ENCODE measurements at places on chromosomes 4 and X. TPM values are rescaled to one million over a fixed set of nuclear protein-coding genes. Genes with fewer than 3 reads are reported as not detected.
A peak's percentile ranks its signal among the peaks of the same experiment; 100 is the strongest.

DNA sequence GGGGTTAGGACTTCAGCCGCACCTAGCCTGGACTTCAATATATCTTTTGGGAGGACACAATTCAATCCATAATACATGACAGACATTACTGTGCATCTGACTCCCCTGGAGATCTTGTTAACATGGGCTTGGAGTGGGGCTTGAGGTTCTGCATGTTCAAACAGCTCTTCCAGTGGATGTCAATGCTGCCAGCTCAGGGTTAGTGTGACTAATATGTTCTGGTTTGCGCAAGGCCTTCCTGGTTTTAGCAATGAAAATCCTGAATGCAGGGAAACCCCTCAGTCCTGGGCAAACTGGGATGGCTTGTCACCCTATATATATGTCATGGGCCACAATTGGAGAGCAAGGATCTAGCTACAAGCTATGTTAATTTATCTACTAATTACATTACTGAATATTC lies 2.7 kb upstream of the TSPAN7 start:
- no peak for DNase-seq

DNA sequence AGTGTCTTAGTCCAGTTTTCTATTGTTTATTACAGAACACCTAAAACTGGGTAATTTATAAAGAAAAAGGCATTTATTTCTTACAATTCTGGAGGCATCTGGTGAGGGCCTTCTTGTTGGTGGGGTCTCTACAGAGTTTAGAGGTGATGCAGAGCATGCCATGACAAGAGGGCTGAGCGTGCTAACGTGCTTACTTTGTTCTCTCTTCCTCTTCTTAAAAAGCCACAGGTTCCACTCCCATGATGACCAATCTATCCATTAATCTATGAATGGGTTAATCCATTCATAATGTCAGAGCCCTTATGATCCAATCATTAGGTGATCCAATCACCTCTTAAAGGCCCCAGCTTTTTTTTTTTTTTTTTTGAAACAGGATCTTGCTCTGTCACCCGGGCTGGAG lies 291.5 kb upstream of the GALNTL6 start:
- no peak for DNase-seq

DNA sequence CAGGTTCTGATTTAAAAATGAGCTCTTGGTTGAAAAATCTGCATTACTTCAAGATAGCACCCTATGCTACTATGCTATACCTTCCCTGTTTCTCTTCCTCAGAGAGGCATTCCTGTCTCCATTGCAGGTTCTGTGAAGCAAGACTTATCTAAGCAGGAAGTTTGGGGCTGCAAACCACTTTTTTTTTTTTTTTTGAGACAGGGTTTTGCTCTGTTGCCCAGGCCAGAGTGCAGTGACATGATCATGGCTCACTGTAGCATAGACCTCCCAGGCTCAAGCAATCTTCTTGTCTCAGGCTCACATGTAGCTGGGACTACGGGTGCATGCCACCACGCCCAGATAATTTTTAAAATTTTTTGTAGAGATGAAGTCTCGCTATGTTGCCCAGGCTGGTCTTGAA lies 4.0 kb upstream of the CCNG2 start:
- no peak for DNase-seq

GRCh38 chr4:108060164-108060563 lies 70.5 kb downstream of the HADH start:
- DNase-seq = peak; percentile 55

DNA sequence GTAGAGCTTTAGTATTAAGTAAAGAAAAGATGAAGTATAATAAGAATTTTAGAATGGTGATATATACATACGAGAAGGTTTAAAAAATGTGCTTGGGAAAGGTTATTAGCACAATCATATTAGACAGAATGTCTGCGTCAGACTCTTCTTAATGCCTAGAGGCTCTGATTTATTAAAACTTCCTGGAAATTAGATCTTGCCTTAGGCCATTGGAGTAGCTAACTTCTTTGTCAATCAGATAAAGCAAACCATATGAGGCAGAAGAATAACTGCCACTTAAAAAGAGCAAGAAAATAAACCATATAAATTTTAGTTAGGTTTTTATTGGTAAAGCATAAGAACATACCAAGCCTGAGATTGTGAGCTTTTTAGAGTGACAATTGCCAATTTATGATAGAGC lies 309.1 kb downstream of the TLL1 start:
- DNase-seq = no peak

- DNase-seq = no peak
Observed at GRCh38 chr4:6684656-6685055, 9.0 kb upstream of the S100P start.

DNA sequence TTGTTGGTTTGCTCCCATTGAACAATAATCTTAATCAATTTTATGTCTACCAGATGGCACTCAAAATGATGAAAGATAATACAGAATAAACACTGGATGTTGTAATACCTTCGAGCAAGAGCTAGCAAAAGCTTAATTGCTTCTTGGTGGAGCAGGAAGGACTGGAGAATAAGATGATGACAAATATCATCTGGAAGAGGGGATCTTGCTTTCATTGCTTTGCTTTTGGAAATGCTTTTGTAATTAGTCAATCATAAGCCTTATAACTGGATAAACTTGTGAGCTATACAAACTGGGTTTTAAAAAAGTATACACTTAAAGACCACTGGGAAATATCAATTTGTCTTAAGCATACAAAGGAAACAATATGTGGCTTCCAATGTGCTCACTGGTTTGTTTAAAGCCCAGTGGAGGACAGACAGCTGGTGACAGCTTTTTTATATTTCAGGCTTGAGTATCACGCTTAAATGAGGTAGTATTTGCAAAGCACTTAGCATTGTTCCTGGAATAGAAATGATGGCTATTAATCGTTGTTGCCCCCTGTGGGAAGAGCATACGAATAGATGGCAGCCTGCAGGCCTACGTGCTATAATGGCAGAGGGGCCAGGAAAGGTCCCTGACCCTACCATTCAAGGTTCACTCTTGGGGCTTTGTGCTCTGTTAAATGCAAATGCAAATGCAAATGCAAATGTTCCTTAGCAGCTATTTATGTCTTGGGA lies 61.2 kb downstream of the TMEM150C start:
- no peak for DNase-seq

DNA sequence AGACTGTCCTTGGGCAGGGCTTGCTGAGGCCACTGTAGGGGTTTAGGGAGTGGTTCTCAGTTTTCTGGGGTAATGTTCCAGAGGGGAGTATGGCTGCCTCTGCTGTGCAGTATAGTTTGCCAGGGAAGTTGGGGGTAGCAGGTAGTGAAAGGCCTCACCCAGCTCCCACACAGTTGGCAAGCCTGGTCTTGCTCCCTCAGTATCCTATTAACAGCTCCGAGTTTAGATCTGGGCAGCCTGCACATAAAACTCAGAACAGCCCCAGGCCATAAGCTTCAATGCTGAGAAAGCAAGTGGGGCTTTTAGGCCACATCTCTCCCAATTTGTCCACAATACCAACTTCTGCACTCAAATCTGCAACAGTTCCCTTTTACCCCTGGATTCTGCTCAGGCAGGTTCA lies 205.2 kb downstream of the GALNTL6 start:
- no peak for DNase-seq

DNA sequence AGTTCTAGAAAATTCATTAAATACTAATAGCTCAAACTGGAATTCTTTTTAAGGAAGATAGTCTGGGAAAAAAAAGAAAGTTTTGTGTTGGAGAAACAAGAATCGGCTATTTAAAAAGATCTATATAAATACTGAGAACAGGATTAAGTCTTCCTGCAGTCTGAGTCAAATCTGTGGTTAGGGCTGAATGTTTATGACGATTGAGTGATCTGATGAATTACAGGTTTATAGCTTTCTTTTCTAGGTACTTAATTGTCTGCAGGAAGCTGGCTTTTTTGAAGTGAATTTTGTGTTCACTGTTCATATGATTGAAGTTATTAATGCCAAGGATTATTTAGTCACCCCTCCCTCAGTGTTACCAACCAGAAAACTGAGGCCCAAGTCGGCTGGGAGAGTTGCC lies 42.2 kb downstream of the TLL1 start:
- DNase-seq = no peak

GRCh38 chr4:129600898-129601297 lies 504.9 kb downstream of the C4orf33 start:
- no peak for DNase-seq

- no peak for DNase-seq
Observed at GRCh38 chr4:139770361-139770760, 104.7 kb downstream of the MGST2 start.

- no peak for DNase-seq
Observed at GRCh38 chrX:133335027-133335426, 80.3 kb downstream of the GPC4 start.

Gene SULT1E1
- total RNA-seq = 11.4 TPM

Gene MAGED4
- 120 TPM for total RNA-seq

Gene RRH
- 0.41 TPM for total RNA-seq

Gene MAGEB10
- total RNA-seq = not detected

Gene CLDN22
- not detected for total RNA-seq

Gene MAGEA11
- not detected for total RNA-seq

Gene IL2RG
- not detected for total RNA-seq

Gene FGF5
- total RNA-seq = 0.82 TPM

Gene PHOX2B
- total RNA-seq = not detected

All from frontal cortex (tissue), 4 donors.